CMK (cell line): ENCODE measurements at places on chromosomes 11 and 22.

- DNase-seq: peak; percentile 77
These were observed 40.7 kb downstream of the CD6 start for GRCh38 chr11:61011950-61012736.

- no peak for DNase-seq
These were observed 17.9 kb upstream of the PDE3B start for GRCh38 chr11:14625586-14626205.

GRCh38 chr11:126355324-126355925 lies at the start of gene ST3GAL4:
Gene ST3GAL4 (plus strand): TSS chr11:126355686. CDS start chr11:126406156, 50,470 bp downstream.
- peak; percentile 93 for DNase-seq

GRCh38 chr11:126824035-126824607 lies 176.4 kb downstream of the KIRREL3 start:
- DNase-seq: no peak

- DNase-seq: no peak
These were observed 4.4 kb downstream of the DERL3 start for GRCh38 chr22:23834406-23834792.

GRCh38 chr22:42973536-42973881 lies 41.4 kb downstream of the PACSIN2 start:
- no peak for DNase-seq

DNA sequence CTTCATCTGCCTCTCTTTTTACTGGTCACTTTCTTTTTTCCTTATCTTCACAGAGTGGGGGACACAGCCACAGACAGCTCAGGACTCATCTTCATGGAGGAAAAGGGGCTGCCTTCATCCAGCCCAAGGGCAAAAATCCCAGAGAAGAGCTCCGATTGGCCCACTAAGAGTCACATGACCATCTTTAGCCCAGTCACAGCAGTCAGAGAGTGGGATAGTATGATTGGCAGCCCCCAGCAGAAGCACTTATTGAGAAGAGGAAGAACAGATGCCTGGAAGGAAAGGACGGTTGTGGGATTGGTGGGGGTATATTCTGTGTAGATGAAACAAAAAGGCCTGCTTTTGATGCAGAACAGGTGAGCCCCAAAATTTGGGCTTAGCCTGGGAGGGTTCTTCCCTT lies 77.8 kb downstream of the MN1 start:
- no peak for DNase-seq

- DNase-seq: no peak
These were observed 116.8 kb downstream of the WNT7B start for GRCh38 chr22:45860201-45860600.

DNA sequence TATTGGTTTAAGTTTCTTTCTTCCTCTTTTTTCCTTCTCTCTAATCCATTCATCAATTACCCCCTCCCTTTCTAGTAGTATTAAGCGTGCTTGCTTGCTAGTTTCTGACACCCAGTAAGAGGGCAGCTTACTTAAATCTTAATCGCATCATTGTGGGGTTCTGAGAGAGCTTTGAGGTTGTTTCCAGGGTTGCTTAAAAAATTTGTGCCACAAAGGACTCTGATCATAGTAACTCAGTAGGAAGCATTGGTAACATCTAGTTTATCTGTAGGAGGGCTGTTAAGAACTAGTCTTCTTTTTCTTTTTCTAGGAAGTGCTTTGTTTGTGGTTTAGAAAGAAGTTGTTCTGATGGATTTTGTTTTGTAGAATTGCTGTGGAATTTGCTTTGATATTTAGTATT lies 45.3 kb downstream of the TMEM135 start:
- no peak for DNase-seq

- no peak for DNase-seq
These were observed 912 bp downstream of the KREMEN1 start for GRCh38 chr22:29073618-29074275.

GRCh38 chr11:32006799-32007388 lies 84.0 kb upstream of the RCN1 start:
- peak; percentile 11 for DNase-seq

DNA sequence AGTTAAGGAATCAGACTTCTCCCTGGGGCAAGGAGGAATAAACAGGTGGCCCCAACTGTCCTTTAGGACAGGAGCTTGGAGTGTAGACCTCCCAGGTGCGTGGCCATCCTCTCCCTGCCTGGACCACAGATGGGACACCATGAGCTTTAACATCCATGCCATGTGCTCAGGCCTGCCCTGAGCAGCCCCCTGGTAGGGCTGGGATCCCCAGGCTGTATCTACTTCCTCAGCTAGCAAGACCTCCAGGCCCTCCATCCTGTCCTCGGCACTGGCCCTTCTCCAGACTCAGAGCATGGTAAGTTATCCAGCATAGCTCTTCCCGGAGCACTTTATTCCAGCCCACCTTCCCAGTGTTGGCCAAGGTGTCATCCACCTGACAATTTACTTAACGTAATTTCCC lies 5.7 kb downstream of the CD6 start:
- DNase-seq: no peak

GRCh38 chr11:9565822-9566560 lies 7.5 kb upstream of the WEE1 start:
- DNase-seq: peak; percentile 41

- no peak for DNase-seq
These were observed 603 bp upstream of the ZFTA start for GRCh38 chr11:63769042-63769713.

- DNase-seq: no peak
These were observed 11.4 kb downstream of the GLB1L3 start for GRCh38 chr11:134287561-134287960.

DNA sequence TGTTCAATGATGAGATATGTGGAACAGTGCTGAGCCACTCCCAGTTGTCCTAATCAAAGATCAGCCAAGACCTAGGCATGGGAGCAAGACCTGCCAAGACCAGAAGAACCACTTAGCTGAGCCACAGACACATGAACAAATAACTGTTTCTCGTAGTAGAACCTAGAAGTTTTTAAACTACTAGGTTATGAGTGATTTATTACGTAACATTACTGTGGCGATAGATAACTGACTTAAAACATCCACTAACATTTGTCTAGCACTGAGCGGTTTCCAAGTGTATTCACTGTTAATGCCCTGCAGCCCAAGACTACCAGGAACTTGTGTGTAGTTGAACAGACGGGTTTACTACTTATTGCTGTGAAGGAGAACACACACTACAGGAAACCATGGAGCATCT lies 120.4 kb downstream of the SERGEF start:
- no peak for DNase-seq

DNA sequence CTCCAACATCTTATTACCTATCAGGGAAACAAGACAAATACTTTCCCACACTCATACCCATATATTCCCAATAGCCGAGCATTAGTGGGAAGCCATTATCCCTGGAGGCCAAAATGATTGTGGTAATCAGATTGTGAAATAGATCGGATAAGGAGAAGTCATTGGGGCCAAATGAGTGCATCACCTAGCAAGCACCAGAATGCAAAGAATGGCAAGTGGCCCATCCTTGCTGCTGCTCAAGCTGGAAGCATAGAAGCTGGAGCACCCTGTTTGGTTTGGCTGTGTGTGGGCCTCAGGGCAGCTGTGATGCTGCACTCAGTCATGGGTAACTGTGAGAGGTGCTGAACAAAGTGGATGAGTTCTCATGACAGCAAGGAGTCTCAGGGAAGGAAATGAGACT lies 18.7 kb upstream of the DBX1 start:
- no peak for DNase-seq

DNA sequence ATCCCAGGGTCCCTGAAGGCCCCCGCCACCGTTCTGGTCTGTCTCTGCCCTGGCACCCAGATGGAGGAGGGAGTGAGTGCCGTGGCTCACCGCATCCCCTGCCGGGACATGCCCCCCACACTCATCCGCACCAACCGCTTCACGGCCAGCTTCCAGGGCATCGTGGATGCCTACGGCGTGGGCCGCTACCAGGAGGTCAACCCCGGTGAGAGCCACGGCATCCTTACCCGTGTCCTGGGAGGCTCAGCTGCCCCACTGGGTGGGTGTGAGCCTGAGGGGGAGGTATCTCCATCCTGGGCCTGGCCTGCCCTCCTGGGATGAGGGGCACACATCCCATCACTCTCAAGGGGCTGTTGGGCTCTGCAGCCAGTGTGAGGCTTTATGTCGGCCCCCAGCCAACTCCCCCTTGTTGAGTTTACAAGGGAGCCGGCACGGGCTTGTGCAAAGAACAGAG lies 6.1 kb downstream of the TCIRG1 start:
- DNase-seq: no peak

DNA sequence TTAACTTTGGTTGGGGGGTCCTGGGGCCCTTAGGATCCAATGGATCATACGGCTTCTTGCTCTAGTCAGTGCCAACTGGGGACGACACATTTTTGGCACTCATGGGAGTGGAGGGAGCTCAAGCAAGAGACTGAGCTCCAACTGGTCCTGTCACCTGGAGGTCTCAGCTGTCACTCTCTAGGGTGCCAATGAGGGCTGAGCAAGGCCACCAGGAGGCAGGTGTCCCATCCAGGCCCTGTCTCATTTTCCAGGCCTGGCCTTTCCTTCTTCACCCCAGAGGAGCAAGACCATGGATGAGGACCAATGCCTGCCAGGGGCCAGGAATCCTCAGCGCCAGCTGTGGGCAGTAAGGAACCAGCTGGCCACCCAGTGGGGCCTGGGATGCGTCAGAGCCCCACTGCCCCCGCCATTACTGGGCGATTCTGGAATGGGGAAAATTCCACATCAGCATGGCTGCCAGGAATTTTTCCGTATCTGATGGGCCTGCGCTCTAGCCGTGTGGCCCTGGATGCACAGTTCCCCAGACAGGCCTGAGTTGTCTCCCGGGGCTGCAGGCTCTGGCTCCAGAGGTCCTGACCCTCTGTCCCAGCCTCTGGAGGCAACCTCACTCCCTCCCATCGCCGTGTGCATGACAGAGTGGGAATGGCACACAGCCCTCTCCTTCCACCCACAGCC lies 669 bp upstream of the GAL3ST1 start:
- no peak for DNase-seq

GRCh38 chr22:32696089-32696488 lies 105.4 kb upstream of the TIMP3 start:
- no peak for DNase-seq

DNA sequence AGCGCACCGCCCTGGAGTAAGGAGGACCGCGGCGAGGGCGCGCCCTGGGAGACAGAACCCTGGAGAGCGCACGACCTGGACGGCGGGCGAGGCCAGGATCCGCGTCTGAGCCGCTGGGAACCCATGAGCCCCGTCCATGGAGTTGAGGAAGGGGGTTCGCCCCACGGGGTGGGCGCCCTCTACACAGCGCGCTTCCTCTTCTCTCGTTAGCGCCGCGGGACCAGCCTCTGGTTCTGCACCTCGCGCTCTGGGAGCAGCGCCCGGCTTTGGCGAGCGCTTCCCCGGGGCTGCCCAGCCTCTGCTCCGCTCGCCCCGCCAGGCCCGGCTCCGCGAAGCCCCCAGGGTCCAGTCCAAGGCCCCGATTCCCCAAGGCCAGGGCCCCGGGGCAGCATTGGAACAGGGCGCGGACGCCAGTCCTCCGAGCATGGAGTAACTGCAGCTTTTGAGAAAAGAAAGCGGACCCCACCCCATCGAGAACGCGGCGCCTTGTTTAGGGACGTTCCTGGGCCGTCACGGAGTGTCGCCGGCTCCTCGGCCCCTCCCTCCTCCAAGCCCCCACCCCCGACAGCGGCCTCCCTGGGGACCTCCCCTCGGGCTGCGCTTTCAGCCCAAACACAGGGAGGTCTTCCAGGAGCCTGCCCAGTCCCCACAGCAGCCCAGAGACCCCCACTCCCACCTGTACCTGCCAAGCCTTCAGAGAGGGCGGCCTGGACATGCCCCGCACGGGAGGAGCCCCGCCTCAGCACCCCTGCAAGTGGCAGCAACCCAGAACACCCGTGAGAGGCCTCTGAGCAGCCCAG lies 56.2 kb downstream of the BRD1 start:
- DNase-seq: no peak

DNA sequence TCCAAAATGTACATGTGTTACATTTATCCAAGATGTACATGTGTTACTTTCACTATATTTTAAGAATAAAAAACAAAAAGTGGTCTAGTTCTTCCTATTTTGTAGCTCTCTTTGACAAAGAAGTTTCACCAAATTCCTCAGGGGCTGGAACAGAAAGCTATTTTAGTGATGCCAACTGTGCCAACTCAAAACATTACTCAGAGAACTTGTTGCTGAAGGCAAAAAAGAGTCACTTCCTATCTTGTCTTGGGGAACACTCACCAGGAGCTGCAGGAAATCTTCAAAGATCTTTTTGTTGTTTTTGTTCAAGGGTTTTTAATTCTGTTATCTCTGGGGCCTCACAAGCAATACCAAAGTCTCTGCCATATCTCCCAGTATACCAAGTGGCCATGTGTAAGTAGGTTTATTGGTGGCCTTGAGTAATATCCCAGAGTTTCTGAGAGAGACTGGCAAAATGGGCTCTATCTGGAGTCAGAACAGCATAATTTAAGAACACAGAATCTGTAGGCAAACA lies 13.6 kb upstream of the EED start:
- DNase-seq: no peak

DNA sequence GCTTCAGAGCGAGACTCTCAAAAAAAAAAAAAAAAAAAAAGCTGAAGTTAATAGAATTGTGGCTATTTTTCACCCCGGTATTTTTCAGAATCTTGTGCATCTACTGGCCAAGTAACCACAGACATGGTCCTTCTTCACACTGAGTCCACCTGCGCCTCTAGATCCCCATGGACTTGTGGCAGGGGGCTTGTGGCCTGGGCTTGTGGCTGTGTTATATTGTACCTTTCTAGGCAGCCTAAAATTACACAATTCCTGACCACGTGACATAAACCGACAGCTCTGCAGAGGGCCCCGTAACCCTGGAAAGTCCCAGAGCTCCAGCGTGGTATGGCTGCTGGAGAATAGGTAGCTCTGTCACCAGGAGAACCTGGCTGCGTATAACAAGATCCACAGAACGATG lies 10.9 kb upstream of the NAALADL1 start:
- no peak for DNase-seq
